ENCODE measurements at places on chromosomes 11 and 22.

- DNase-seq: no peak
Observed at GRCh38 chr11:118436639-118437207, 431 bp downstream of the KMT2A start.

- no peak for DNase-seq
Observed at GRCh38 chr11:21783954-21784353, 408.9 kb upstream of the ANO5 start.

GRCh38 chr11:17428925-17429324, 40.5 kb upstream of the KCNJ11 start:
- peak; percentile 43 for DNase-seq

DNA sequence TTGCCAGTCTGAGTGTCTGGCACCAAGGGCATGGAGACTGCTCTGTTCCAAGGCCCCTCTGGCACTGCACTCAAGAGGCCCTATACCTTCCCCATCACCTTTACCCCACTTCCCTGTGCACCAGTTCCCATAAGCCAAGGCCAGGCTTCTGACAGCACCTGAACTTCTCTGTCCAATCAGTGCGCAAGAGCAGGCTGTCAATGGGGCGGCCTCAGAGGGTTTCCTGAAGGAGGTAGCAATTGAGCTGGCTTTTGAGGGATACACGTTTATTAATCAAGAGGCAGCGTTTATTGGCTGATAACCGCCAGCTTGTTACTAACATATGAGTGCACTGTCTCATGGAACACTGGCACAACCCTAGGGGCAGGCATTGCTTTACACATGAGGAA, 2.1 kb downstream of the SH3BP1 start:
- DNase-seq: no peak

- DNase-seq: no peak
Observed at GRCh38 chr22:30198921-30199320, 47.6 kb downstream of the LIF start.

Measured in frontal cortex (tissue), 4 donors.